Activated naive CD8-positive, alpha-beta T cell treated with anti-CD3 and anti-CD28 coated beads for 36 hours (primary cell): ENCODE measurements at places on chromosomes 5 and 9.

DNA sequence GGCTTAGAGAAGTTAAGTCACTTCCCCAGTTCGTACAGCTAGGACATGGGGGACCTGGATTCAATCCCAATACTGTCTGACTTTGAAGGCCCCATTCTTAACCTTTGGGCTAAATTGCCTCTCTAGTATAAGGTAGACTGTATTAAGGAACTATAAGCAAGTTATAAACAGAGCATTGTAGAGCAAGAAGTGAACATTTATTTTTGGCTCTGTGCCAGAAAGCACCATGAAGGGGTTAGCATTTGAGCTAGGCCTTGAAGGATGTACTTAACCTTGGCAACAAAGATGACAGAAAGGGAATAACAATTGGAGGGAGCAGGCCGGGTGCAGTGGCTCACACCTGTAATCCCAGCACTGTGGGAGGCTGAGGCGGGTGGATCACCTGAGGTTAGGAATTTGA, 32.8 kb downstream of the GALNT10 start:
- H3K27me3 ChIP-seq: no peaks in the 10 kb centered on the region
- no peak overlapping the region for H3K4me3 ChIP-seq
- H3K27ac ChIP-seq: no peak overlapping the region
- peaks cover 31% of the 10 kb centered on the region for H3K4me1 ChIP-seq
- no peak for DNase-seq

GRCh38 chr9:20333991-20334390, 288.3 kb downstream of the MLLT3 start:
- no peak overlapping the region for H3K4me3 ChIP-seq
- H3K4me1 ChIP-seq: peaks cover 25% of the 10 kb centered on the region
- peaks cover 4% of the 10 kb centered on the region for H3K27me3 ChIP-seq
- no peak overlapping the region for H3K27ac ChIP-seq

DNA sequence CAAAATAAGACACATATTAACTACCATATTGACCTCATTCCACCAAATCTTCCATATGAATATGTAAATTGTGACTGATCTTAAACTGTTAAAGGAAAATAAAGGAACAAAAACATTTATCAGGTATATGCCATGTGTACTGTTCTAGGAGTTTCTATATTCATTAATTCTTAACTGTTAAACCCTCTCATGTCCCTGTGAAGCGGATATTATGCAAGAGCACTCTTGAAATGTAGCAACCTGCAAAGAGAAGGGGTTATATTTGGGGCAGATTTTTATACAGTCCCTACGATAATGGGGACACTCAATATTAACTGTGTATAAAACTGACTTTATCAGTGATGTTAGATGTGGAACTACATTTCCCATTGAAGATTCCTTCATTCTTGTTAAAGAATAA, 184.9 kb upstream of the OR13F1 start:
- DNase-seq: no peak
- no peaks in the 10 kb centered on the region for H3K4me1 ChIP-seq
- H3K4me3 ChIP-seq: no peak overlapping the region
- H3K36me3 ChIP-seq: no peaks in the 10 kb centered on the region
- H3K27me3 ChIP-seq: no peaks in the 10 kb centered on the region
- no peak overlapping the region for H3K27ac ChIP-seq

DNA sequence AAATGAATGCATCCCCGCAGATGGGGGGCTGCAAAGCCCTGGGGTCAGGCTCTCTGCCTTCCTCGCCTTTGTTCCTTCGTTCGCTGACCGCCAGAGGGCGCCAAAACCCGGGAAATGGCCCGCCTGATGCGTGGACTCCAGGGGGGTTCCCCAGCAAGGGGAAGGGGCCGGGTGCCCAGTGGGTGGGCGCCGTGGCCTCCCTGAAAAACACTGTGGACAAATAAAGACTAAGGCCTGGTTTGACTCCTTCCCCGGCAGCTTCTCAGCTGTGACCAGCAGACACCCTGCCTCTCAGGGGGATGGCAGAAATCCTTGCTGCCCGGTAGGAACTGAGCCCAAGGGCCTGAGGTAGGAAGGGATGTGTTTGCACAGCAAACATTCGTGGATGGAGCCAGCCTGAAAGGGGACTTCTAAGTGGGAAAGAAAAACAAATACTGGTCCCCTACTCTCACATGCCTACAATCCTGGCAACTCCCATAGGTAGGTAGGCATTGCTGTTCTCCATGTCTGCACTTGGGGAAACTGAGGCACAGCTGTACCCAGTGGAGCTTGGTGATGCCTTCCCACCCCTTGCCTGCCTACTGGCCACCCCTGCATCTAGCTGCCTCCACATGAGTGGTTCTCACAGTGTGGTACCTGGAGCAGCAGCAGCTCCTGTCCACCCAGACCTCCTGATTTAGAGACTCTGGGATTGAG, 57.7 kb downstream of the DUSP1 start:
- peaks cover 7% of the 10 kb centered on the region for H3K4me1 ChIP-seq
- no peaks in the 10 kb centered on the region for H3K36me3 ChIP-seq
- H3K4me3 ChIP-seq: no peak overlapping the region
- no peak overlapping the region for H3K27ac ChIP-seq
- peaks cover 14% of the 10 kb centered on the region for H3K27me3 ChIP-seq
- DNase-seq: peak; percentile 67

DNA sequence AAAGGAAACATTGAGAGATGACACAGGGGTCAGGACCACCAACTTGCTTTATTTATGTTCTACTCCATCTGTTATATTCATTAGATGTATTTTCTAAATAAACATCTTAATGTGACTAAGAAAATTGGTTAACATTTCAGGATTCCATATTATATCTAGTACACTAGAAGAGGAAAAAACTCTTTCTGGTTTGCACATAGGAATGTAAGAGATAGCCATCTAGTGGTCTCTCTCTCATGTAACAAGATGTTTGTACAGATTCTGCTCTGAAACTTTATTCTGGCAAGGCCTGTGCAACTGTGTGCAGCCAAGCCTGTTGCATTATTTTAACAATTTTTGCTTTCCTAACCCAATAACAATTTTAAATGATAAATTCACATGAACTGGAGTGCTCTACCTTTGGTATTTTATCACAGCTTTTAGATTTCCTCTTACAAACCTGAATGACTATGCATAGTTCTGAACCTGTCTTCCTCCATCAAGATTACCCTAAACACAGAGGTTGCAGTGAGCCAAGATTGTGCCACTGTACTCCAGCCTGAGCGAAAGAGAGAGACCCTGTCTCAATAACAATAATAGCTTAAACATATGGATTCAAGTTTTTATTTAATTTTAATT, 148.2 kb downstream of the GIN1 start:
- H3K36me3 ChIP-seq: peaks cover 9% of the 10 kb centered on the region
- no peaks in the 10 kb centered on the region for H3K4me1 ChIP-seq
- H3K27me3 ChIP-seq: no peaks in the 10 kb centered on the region
- no peak for DNase-seq

DNA sequence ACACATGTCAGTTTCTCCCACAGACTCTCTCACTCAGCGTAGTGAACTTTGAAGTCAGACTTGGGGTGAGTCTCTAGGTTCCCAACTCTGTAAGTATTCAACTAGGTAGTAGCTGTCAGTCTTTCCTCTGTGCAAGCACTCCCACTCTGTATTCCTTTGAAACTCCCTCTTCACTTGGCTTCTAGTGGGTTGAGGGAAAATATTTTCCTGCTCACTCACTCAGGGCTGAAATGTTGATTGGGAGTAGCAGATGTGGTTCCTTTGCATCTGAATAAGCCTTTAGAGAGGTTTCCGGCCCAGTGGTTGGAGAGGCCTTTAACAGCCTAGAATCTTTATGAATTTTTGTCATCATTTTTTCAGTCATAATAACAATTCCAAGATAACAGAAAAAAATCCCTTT, 18.1 kb upstream of the ARRDC3 start:
- no peak overlapping the region for H3K27ac ChIP-seq
- H3K36me3 ChIP-seq: peaks cover 2% of the 10 kb centered on the region
- peaks cover 8% of the 10 kb centered on the region for H3K4me1 ChIP-seq
- no peak for DNase-seq
- peaks cover 3% of the 10 kb centered on the region for H3K27me3 ChIP-seq

GRCh38 chr9:94888775-94889174, 162.3 kb downstream of the AOPEP start:
- no peak for DNase-seq
- H3K36me3 ChIP-seq: peaks cover 17% of the 10 kb centered on the region
- no peaks in the 10 kb centered on the region for H3K27me3 ChIP-seq
- no peak overlapping the region for H3K4me3 ChIP-seq
- no peaks in the 10 kb centered on the region for H3K4me1 ChIP-seq

DNA sequence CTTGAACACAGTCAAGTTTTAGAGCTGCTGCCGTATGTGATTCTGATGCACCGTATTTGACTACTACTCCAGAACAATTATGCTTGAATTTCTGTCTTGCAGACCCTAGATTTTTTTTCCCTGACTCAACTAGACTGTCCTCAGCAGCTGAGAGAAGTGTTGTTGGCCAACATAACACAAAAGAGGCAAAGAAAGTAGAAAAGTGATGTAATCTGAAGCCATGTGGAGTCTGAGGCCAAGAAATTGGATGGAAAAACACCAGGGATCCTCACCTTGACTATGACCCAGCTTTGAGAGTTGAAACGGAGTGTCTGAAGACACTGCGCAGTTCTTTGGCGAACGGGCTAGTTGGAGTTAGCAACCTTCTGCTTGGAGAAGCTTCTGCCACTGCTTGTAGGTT, 36.3 kb upstream of the FGF1 start:
- H3K4me3 ChIP-seq: no peak overlapping the region
- DNase-seq: no peak
- H3K4me1 ChIP-seq: peaks cover 6% of the 10 kb centered on the region
- H3K36me3 ChIP-seq: no peaks in the 10 kb centered on the region
- H3K27ac ChIP-seq: no peak overlapping the region

GRCh38 chr9:92611621-92612285, 58.2 kb downstream of the IPPK start:
- H3K27me3 ChIP-seq: no peaks in the 10 kb centered on the region
- no peak overlapping the region for H3K4me3 ChIP-seq
- no peak overlapping the region for H3K27ac ChIP-seq
- no peak for DNase-seq
- peaks cover 4% of the 10 kb centered on the region for H3K4me1 ChIP-seq
- H3K36me3 ChIP-seq: peaks cover 19% of the 10 kb centered on the region

DNA sequence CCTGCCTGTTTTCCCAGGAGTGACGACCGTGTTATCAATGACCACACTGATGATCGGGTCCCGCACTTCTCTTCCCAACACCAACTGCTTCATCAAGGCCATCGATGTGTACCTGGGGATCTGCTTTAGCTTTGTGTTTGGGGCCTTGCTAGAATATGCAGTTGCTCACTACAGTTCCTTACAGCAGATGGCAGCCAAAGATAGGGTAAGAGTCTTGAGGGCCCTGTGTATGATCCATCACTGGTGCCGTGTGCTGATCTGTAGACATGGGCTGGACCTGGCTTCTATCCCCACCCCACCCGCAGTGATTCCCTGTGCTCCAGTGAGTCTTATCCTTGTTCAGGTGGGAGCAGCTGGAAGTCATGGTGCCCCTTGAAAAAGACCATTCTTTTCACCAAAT, 26.0 kb downstream of the GABRP start:
- no peak overlapping the region for H3K27ac ChIP-seq
- no peaks in the 10 kb centered on the region for H3K36me3 ChIP-seq
- no peak for DNase-seq
- no peak overlapping the region for H3K4me3 ChIP-seq
- no peaks in the 10 kb centered on the region for H3K4me1 ChIP-seq

DNA sequence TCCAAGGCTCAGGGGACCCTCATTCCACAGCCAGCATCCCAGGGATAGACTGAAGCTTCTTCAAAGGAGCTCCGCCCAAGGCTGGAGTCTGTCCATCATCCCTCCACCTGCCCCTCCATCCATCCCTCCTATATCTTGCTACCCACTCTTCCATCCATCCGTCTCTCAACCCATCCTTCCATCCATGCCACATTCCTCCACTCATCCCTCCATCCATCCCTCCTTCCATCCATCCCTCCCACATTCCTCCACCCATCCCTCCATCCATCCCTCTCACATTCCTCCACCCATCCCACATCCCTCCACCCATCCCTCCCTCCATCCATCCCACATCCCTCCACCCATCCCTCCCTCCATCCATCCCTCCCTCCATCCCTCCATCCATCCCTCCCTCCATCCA, 5.5 kb upstream of the VAV2 start:
- H3K4me3 ChIP-seq: no peak overlapping the region
- peaks cover 2% of the 10 kb centered on the region for H3K4me1 ChIP-seq
- no peak for DNase-seq

GRCh38 chr9:36868586-36869282, 165.3 kb downstream of the PAX5 start:
- no peaks in the 10 kb centered on the region for H3K36me3 ChIP-seq
- no peak overlapping the region for H3K4me3 ChIP-seq
- H3K4me1 ChIP-seq: no peaks in the 10 kb centered on the region
- H3K27ac ChIP-seq: no peak overlapping the region
- peaks cover 14% of the 10 kb centered on the region for H3K27me3 ChIP-seq
- no peak for DNase-seq

- H3K4me1 ChIP-seq: no peaks in the 10 kb centered on the region
- H3K27ac ChIP-seq: no peak overlapping the region
- no peak overlapping the region for H3K4me3 ChIP-seq
These were observed 24.6 kb downstream of the SELENOP start for GRCh38 chr5:42787073-42787472.

- no peak overlapping the region for H3K27ac ChIP-seq
- H3K4me3 ChIP-seq: no peak overlapping the region
- peaks cover 25% of the 10 kb centered on the region for H3K27me3 ChIP-seq
- no peak for DNase-seq
These were observed 196.4 kb downstream of the FSTL4 start for GRCh38 chr5:133415906-133416305.

GRCh38 chr9:88826181-88826580, 165.1 kb upstream of the S1PR3 start:
- no peaks in the 10 kb centered on the region for H3K4me1 ChIP-seq
- DNase-seq: no peak

GRCh38 chr5:176734756-176735342, 75.5 kb upstream of the UNC5A start:
- no peak overlapping the region for H3K27ac ChIP-seq
- DNase-seq: no peak
- H3K4me3 ChIP-seq: no peak overlapping the region
- peaks cover 63% of the 10 kb centered on the region for H3K27me3 ChIP-seq

DNA sequence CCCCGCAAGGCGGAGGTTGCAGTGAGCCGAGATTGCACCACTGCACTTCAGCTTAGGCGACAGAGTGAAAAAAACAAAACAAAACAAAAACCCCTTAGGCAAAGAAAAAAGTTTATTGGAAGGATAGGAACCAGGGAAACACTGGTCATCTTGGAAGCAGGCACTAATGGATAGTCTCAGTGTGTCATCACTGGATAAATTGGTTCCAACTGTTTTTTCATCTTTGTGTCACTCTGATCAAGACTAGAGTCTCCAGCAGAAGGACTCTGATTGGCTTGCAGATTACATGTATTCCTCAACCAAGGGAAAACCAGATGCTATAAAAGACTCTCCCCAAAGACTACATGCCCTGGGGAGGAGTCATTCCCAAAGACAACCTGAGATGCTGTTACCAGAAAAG, 35.0 kb upstream of the HMHB1 start:
- H3K36me3 ChIP-seq: no peaks in the 10 kb centered on the region
- no peaks in the 10 kb centered on the region for H3K27me3 ChIP-seq
- H3K4me3 ChIP-seq: no peak overlapping the region
- no peak for DNase-seq

GRCh38 chr9:73280113-73280512, 128.4 kb downstream of the ANXA1 start:
- H3K4me3 ChIP-seq: no peak overlapping the region
- H3K4me1 ChIP-seq: no peaks in the 10 kb centered on the region
- no peak for DNase-seq
- H3K36me3 ChIP-seq: no peaks in the 10 kb centered on the region
- H3K27me3 ChIP-seq: peaks cover 8% of the 10 kb centered on the region
